HT-29 (cell line): ENCODE measurements at places on chromosomes 1 and 21.

DNA sequence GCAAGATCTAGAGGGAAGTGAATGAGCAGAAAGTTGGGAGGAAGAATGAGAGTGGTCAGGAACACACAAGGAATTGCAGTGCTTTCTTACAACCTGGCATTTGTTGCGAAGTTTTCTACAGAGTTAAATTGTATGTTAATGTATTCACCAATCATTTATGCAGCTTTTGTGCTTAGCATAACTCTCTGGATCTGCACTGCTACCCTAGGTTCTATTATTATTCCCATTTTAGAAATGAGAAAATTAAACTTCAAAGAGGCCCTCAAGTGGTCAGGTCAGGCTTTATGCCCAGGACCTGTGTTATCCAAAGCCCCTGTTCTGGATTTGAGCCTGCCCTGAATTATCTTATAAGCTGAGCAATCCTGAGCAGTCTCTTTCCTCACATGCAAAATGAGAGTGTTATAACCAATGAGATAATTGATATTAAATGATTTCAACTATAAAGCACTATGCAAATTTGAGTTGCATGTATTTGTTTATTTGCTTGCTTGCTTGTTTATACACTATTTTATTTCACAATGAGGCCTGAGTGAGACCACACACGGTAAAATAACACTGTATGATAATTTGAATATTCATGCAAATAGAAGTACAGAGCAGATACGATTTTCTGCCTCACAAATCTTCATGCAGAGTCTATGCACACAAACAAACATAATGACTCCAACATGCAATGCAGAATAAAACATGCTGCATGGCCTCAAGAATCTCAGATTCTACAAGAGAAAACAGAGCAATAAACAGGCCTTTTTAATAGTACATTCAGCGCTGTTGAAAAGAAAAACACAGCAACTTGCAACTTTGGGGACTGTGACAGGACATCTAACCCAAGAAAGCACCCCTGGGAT lies 323.0 kb downstream of the PLPP3 start:
- no peak for DNase-seq

DNA sequence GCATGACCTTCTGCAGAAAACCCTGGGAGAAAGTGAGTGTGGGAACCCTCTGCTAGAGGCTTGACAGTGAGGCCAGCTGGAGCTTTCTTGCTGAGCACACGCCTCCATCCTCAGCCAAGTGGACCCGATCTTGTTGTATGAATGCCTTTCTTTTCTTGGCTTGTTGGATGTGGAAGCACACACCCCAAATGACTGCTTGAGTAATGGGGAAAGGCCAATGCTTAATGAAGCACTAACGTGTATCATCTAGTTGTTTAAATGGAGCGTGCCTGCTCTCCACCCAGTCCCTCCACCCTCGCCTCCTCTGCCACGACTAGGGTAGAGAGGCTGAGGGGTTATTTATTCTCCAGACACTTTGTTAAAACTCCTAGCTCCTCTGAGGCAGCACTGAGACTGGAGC lies 54.3 kb upstream of the IKBKE start:
- DNase-seq, result no peak

DNA sequence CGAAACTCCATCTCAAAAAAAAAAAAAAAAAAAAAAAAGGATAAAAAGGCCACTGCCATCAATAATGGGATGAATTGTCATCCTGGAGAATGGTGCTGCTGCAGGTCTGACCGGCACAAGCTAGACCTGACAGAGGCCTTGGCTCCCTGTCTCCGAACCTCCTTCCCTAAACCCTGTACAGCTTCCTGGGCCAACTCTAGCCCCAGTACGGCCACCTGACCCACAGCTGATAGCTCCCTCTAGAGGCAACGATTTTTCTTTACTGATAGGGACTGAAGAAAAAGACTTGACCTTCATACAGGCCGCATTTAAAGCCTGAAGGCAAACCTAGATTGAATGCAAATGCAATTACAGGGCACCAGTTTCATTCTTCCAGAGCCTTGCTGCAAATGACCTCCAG lies 30.7 kb downstream of the NOL9 start:
- DNase-seq, result peak; percentile 62

- DNase-seq, result peak; percentile 72
These were observed 66.5 kb downstream of the SH3BGR start for GRCh38 chr21:39518055-39518846.

- no peak for DNase-seq
These were observed 254.8 kb upstream of the DEPDC1 start for GRCh38 chr1:68751723-68752122.

DNA sequence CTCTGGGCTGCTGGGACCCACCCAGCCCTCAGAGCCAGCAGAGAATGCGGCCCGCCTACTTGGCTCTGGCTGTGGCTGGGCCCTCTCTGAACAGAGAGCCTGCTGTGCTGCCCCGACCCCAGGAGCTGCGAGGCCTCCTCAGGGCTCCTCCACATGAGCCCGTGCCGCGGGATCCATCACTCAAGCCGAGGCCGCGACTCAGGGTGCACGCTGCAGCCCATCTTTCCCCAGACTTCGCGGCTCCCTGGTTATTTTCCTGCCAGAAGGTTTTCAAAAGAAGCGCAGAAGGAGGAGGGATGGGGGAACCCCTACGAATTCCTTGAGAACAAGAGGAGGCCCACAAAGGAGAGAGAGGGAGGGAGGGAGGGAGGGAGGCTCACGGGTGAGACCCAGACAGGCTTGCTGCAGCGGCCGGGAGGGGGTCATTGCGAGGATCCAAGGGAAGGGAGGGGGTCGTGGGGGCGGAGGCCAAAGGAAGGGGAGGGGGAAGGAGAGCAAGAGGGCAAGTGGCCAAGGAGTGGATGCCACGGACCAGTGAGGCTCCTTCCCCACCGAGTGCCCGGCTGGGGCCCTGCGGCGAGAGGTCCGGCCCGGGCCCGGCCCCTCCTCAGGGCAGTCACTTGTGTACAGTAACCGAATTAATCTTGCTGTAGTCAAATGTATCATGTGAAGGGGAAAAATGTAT lies 146.8 kb downstream of the CASZ1 start:
- DNase-seq, result no peak

- DNase-seq, result no peak
These were observed 316.5 kb upstream of the NR5A2 start for GRCh38 chr1:199710974-199711373.

- no peak for DNase-seq
These were observed 2.3 kb downstream of the DMRTB1 start for GRCh38 chr1:53461323-53462044.

DNA sequence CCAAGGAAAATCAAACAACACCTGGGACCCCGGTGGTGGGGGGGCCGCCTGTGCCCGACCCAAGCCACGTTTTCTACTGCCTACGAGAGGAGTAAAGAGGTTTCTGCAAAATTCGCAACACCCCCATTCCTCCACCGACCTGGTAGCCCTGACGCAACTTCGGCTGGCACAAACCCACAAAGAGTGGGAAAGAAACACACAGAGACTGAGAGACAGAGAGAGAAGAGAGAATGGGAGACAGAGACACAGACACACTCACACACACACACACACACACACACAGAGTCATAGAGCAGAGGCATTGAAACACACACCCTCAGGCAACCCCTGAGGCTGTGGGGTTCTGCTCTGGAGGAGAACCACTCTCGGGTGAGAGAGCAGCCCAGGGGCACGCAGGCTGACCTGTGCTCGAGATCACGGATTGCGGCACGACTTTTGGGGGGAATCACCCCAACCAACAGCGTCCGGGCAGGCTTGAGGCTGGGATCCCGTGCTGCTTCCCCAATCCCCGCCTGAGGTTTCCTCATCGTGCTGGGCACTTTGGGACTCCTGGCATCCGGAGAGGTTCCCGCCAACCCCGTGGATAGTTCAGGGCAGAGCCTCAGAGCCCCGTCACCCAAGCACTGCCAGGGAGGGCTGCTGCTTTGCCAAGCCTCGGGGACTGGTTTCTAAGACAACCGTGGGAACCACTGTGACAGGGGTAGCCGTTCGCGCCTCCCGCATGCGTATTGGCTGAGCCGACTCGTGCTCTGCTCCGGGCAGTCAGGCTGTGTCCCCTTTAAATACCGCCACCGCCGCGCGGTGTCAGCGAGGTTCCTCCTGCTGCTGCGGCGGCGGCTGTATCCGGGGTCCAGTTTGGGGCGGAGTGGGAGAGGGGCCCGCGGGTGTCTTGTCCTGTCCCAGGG lies 682.4 kb upstream of the TPTE start:
- DNase-seq, result no peak

- no peak for DNase-seq
These were observed 4.8 kb downstream of the ARPC5 start for GRCh38 chr1:183630748-183631147.

- no peak for DNase-seq
These were observed 14.4 kb upstream of the THEM5 start for GRCh38 chr1:151867765-151868411.

GRCh38 chr21:28167366-28167765 lies 825.3 kb downstream of the LTN1 start:
- no peak for DNase-seq

DNA sequence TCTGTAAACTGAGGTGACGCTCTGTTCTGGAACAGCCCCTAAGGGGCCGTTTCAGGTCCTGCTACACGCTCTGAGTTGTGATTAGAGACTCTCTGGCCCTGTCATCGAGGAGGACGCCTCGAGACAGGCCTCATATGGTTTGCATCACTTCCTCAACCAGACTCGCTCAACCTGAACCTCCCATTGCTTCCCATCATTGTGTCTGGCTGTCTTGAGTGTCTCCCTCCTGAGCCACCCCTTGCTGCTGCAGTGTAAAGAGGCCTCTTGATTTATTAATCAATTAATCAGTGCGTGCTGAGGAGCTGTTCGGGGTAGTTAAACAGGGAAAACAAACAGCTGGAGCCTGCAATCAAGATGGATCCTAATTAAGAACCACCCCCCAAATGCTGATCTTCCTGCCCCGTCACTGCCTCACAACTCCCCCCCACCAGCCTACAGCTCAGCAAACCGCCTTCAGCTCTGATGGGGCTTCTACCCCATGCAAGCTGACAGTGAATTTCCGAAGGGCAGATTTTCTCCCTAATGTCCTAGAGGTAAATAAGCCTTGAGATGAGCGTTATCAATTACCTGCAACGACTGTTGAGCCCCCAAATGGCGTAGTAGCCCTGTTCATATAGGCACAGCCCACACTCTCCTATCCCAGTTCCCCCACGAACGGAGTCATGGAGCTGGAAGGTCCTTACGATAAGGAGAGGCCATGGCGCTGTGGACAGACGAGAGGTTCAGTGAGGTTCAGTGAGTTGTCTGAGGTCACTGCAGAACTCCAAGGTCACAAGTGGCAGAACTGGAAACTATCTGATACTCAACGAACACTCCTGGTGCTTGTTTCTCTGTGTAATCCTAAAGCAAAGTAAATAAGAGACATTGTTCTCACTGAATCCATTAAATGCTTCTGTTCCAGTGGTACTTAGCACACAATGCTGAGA lies 210.6 kb downstream of the KIF26B start:
- no peak for DNase-seq

- DNase-seq, result no peak
These were observed 162.8 kb upstream of the KIAA0040 start for GRCh38 chr1:175355414-175355813.

GRCh38 chr21:40115775-40116174 lies 248.5 kb downstream of the PCP4 start:
- no peak for DNase-seq
